ENCODE measurements at places on chromosomes 2 and 18.

DNA sequence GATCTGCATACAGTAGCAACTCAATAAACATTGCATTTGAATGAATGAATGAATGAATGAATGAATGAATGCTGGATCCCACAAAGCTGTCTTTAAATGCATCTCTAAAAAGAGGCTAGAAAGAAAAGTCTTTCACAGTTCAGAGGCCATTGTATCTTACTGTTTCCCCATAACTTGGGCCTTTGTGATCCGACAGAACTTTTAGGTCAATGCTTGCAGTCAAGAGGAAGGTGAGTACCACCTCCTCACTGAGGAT, 119.9 kb upstream of the COPS8 start:
- no peak for DNase-seq

DNA sequence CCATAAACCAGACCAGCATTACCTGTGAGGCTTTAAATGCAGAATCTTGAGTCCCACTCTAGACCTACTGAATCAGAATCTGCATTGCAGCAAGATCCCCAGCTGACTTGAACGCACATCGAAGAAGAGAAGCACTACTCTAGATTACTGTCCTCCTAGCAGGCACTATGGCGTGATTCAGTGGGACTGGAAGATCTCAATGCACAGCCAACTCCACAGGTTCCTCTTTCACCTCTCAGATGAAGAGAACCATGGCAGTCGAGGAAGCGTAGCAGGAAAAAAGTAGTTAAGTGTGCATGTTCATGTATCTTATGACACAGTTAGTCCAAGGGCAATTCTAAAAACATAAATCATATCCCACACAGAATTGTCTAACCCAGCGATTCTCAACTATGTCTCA, 97.4 kb downstream of the STK39 start:
- no peak for DNase-seq

GRCh38 chr2:161209902-161210301, 49.7 kb downstream of the TANK start:
- DNase-seq = no peak

GRCh38 chr2:136133586-136133985, 15.6 kb upstream of the CXCR4 start:
- DNase-seq = no peak

- no peak for DNase-seq
These were observed 11.3 kb upstream of the DPP4 start for GRCh38 chr2:162085090-162085891.

GRCh38 chr2:60552078-60552850, 1.2 kb downstream of the BCL11A start:
- peak; percentile 27 for DNase-seq

GRCh38 chr2:172926785-172927640, 148.6 kb upstream of the MAP3K20 start:
- no peak for DNase-seq

DNA sequence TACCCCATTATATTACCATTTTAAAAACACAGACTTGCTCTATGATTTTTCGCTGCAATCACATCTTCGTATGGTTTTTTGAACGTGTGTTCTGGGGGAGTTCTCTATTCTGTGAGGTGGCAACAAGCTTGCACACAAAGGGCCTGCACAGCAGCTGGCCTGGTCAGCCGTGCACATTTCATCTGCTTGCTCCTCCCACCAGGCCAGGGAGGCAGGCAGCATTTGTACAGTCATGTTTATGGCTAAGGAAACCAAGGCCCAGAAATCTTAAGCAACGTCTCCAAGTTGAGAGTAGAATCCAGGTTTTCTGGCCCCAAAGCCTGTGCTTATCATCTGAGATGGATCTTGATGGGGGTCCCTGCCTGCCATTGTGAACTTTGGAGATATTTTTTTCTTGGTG, 106.4 kb upstream of the SMIM21 start:
- no peak for DNase-seq

GRCh38 chr18:25672490-25672889, 320.5 kb upstream of the ZNF521 start:
- no peak for DNase-seq

GRCh38 chr2:209872675-209873074, 101.0 kb downstream of the UNC80 start:
- DNase-seq = no peak

GRCh38 chr2:28577791-28578680, 82.2 kb downstream of the PLB1 start:
- DNase-seq = no peak

DNA sequence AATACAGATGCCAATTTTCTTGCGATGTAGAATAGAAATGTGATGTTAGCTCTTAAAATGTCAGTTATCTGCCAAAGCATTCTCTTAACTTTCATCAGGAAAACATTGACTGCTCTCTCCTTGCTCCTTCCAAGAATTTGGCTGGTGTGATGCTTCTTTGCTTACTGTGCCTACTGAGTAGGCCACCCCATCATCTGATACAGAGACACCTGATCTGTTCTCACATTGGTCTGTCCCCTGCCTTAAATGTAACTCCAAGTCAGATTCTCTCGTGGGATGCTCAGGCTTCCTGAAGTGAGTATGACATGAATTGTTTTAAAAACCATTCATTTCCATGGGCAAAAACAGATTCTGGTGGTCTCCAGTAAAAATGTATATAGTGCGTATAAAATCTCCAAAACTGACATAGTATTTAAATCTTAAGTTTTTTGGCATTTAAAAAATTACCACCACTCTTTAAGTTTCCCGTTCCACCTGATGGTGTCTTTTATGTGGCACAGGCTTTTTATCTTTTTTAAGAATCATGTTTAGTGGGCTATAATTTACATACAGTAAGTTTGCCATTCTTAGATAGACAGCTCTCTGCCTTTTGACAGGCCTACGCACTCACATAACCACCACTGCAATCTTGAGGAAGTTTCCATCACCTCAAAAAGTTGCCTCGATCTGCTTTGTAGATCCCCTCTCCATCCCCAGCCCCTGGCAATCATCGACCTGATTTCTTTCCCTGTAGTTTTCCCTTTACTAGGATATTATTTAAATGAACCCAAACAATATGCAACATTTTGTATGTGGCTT, 36.6 kb downstream of the UBE2F start:
- DNase-seq = peak; percentile 39

GRCh38 chr2:26631401-26632170, 9.6 kb downstream of the CIB4 start:
- DNase-seq = no peak

DNA sequence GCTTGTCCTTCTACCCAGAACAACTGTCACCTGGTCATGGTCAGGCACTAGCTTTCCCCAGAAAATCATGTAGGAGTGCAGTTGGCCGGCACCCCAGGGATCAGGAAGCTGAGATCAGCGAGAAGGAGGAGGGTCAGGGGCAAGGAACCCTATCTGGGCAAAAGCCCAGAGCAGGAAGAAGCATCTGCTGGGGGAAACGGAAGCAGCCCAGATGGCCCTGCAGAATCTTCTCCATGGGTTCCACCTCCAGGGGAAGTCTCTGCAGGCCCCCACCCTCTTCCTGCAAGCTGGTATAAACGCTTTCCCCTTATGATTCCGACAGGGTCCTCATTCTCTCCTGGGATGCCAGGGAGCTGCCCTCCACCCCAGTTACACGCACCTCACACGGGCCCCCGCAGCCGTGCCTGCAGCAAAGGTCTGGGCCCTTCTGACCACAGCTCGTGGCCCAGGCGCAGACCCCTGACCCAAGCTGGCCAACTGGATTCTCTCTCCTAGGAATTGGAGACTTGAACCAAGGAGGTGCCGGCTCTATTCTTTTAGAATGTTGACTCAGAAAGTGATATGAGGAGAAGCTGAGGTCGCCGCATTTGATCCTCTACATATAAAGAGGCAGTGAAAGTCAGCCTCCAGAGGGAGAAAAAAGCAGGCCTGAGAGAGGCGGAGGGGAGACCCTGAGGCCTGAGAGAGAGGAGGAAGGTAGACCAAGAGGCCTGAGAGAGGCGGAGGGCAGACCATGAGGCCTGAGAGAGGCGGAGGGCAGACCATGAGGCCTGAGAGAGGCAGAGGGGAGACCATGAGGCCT, 71.0 kb downstream of the STPG4 start:
- no peak for DNase-seq

DNA sequence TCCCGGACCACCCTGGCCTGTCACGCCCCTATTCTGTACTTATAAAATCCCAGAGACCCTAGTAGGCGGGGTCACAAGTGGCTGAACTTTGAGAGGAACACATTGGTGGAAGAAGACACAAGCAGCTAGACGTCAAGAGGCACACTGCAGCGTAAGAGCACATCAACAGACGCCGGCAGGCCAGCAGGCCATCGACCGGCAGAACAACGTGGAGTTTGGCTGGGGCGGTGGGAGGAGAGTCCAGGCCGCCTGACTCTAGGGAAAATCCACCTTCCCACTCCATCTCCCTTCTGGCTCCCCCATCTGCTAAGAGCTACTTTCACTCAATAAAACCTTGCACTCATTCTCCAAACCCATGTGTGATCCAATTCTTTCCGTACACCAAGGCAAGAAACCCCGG, 601.8 kb upstream of the CDH2 start:
- DNase-seq = no peak

DNA sequence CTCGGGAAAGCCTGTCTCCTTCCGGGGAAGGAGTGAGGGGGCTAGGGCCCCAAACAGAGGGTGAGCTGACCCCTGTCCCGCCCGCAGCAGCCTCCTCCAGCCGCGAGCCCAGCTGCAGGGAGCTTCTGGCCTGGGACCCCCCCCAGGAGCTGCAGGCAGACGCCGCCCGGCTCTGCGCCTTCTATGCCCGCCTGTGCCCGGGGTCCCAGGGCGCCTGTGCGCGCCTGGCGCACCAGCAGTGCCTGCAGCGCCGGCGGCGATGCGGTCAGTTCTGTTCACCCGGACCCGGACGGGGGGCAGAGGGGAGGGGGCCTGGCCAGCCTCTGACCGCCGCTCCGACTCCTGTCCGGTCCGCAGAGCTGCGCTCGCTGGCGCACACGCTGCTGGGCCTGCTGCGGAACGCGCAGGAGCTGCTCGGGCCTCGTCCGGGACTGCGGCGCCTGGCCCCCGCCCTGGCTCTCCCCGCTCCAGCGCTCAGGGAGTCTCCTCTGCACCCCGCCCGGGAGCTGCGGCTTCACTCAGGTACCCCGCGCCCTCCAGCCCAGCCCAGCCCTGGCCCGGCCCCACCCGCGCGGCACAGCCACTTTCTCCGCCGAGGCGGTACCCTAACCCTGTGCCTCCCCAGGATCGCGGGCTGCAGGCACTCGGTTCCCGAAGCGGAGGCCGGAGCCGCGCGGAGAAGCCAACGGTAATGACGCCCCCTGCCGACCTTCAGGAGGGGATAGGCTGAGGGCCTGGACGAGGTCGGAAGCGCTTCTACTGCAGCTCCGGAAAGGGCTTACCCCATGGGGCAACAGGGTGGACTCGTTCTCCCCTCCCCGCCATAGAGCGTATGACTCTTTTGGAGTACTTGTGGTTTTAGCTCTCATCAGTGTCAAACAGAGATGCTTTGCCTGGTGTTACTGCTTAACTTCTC, 2.0 kb upstream of the CHRND start:
- DNase-seq = peak; percentile 60

GRCh38 chr2:3320910-3321605, 56.6 kb downstream of the EIPR1 start:
- DNase-seq = no peak

DNA sequence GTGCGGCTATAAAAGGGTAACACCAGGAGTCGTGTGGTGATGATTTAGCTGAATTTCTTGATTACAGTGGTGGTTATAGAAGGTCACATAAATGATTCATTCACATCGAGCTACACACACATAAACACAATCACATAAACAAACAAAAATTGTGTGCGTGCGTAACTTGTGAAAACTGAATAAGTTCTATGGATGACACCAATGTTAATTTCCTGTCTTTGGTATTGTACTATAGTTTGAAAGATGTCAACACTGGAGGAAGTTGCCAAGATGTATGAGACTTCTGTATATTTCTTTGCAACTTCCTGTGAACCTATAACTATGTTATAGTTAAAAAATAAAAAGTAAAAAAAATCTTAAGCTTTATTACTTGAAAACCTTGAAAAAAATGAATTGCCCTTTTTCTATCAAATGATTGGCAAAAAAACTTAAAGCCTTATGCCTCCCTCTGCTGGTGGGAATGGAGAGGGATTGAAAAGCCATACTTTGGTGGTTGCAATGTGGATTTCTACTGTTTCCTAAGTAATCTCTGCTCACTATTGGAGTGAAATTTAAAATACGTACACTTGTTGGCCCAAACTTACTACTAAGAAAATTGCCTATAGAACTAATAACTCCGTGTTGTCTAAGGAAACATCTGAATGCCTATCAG, 227.7 kb downstream of the RPIA start:
- no peak for DNase-seq

DNA sequence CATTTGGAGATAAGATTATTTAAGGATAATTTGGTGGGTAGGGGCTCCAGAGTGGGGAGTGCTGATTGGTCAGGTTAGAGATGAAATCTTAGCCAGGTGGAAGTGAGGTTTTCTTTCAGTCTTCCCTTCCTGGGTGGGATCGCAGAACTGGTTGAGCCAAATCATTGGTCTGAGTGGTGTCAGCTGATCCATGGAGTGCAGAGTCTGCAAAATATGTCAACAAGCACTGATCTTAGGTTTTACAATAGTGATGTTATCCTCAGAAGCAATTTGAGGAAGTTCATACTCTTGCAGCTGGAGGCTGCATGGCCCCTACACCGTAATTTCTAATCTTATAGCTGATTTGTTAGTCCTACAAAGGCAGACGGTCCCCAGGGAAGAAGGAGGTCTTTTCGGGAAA, 1483.4 kb upstream of the ZEB2 start:
- no peak for DNase-seq

GRCh38 chr2:218024336-218024735, 21.5 kb upstream of the TNS1 start:
- DNase-seq = no peak

- DNase-seq = peak; percentile 6
These were observed 41.2 kb upstream of the DAPL1 start for GRCh38 chr2:158753641-158754611.

- no peak for DNase-seq
These were observed 31.7 kb upstream of the CERS6 start for GRCh38 chr2:168424112-168424951.

- peak; percentile 64 for DNase-seq
These were observed 127.3 kb downstream of the RNF144A start for GRCh38 chr2:7044253-7045250.

DNA sequence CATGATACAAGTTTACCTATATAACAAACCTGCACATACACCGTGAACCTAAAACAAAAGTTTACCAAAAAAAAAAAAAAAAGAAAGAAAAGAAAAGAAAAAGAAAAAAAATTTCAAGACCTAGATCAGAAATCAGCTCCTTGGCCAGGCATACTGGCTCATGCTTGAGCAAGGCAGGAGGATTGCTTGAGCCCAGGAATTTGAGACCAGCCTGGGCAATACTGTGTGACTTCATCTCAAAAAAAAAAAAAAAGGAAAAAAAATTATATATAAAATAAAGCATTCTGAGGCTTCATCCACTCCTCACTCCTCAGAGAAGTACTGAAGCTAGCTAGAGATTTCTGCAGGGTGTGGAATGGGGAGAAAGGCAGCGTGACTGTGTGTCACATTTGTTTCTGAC, 11.8 kb upstream of the PROC start:
- DNase-seq = no peak

GRCh38 chr2:179417436-179417949, 152.9 kb upstream of the SESTD1 start:
- no peak for DNase-seq

DNA sequence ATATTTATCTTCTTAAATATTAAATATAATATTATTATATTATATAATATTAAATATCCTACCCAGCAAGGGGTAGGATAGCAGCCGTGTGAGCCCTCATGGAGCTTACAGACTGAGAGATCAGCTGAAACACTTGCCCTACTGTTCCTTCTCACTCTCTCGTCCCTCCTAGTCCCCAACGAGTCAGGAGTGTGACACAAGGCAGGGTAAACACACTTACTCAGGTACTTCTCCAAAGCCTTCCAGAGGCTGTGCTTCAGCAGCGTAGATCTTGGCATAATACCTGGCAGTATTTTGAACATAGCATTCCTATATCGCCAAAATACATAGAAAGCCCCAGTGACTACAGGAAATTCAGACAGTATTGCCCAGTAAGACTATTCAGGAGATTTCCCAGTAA, 114.1 kb downstream of the ALPK2 start:
- DNase-seq = no peak

All from stimulated activated naive CD8-positive, alpha-beta T cell treated with anti-CD3 and anti-CD28 coated beads, Interleukin-15, Interleukin-2, amounts not matched to agents 100 U/mL and 50 U/mL, for 24 hours (primary cell).